ENCODE measurements at places on chromosomes 1 and 21. TPM values are rescaled to one million over a fixed set of nuclear protein-coding genes. Genes with fewer than 3 reads are reported as not detected.

The OR2T2 gene
- not detected for total RNA-seq

The TMEM51 gene
- not detected for total RNA-seq

The C1QB gene
- total RNA-seq: not detected

The NCMAP gene
- total RNA-seq: not detected

The GRHL3 gene
- not detected for total RNA-seq

The CATSPERE gene
- 0.08 TPM for total RNA-seq

The GSTM5 gene
- total RNA-seq: not detected

The MAP3K21 gene
- 1.8 TPM for total RNA-seq

The IFI44L gene
- 16.7 TPM for total RNA-seq

The LCE6A gene
- not detected for total RNA-seq

The CFAP107 gene
- total RNA-seq: not detected

The FABP3 gene
- not detected for total RNA-seq

The HIVEP3 gene
- 75.4 TPM for total RNA-seq

The CELSR2 gene
- total RNA-seq: 4.1 TPM

The LYPD8 gene
- total RNA-seq: not detected

The C1orf141 gene
- total RNA-seq: not detected

The ACTL8 gene
- not detected for total RNA-seq

The TSPAN2 gene
- total RNA-seq: 0.34 TPM

The CFAP45 gene
- 1.7 TPM for total RNA-seq

The NOTCH2 gene
- total RNA-seq: 111 TPM

The C1orf116 gene
- total RNA-seq: not detected

The ZNF648 gene
- not detected for total RNA-seq

The CKS1B gene
- total RNA-seq: 158 TPM

The TNFRSF8 gene
- total RNA-seq: 27.9 TPM

The DIPK1A gene
- 20.8 TPM for total RNA-seq

The GNG12 gene
- 0.12 TPM for total RNA-seq

The PDPN gene
- total RNA-seq: not detected

The C1orf52 gene
- total RNA-seq: 30.9 TPM

Data from activated T-helper 1 cell treated with anti-CD3 and anti-CD28 coated beads, Interleukin-12 subunit alpha, Interleukin-12 subunit beta, Interleukin-2, Interleukin-4 antibody, amounts not matched to agents 30 ng/mL and 10 ng/mL and 1 ng/mL, durations not matched to agents 14 hours and 24 hours and 36 hours (primary cell).